ENCODE measurements at places on chromosomes 3 and 15. TPM values are rescaled to one million over a fixed set of nuclear protein-coding genes. Genes with fewer than 3 reads are reported as not detected.

- DNase-seq = no peak
- no peaks in the 10 kb centered on the region for H3K4me1 ChIP-seq
- no peak overlapping the region for H3K4me3 ChIP-seq
- no peak overlapping the region for H3K27ac ChIP-seq
- no peaks in the 10 kb centered on the region for H3K27me3 ChIP-seq
Measured at GRCh38 chr3:148439254-148439822, 258.4 kb upstream of the AGTR1 start.

GPR176 gene
- 4.2 TPM for total RNA-seq

- H3K27ac ChIP-seq = no peak overlapping the region
- peak; percentile 69 for DNase-seq
- no peaks in the 10 kb centered on the region for H3K36me3 ChIP-seq
- H3K4me3 ChIP-seq = peak overlapping the region; percentile 23
- H3K27me3 ChIP-seq = no peaks in the 10 kb centered on the region
Measured at GRCh38 chr3:121918779-121919483, 24.7 kb downstream of the SLC15A2 start.

GRCh38 chr3:40397912-40398311 is 10.9 kb downstream of the ENTPD3 start:
- H3K4me3 ChIP-seq = no peak overlapping the region
- no peak for DNase-seq
- no peaks in the 10 kb centered on the region for H3K27me3 ChIP-seq
- H3K27ac ChIP-seq = peak overlapping the region; percentile 57

GRCh38 chr15:94324835-94325767 is 93.7 kb downstream of the MCTP2 start:
- no peak overlapping the region for H3K27ac ChIP-seq
- H3K36me3 ChIP-seq = no peaks in the 10 kb centered on the region
- H3K4me3 ChIP-seq = no peak overlapping the region
- DNase-seq = no peak

- no peaks in the 10 kb centered on the region for H3K27me3 ChIP-seq
- DNase-seq = no peak
- H3K27ac ChIP-seq = no peak overlapping the region
- peaks cover 12% of the 10 kb centered on the region for H3K4me1 ChIP-seq
- H3K36me3 ChIP-seq = 0 out of 2 replicates have a peak, but pooled peaks cover 3% of the 10 kb centered on the region
- no peak overlapping the region for H3K4me3 ChIP-seq
Measured at GRCh38 chr3:99918715-99919114, 101.1 kb downstream of the CMSS1 start.

- H3K27ac ChIP-seq = no peak overlapping the region
- no peak for DNase-seq
- H3K4me3 ChIP-seq = no peak overlapping the region
Measured at GRCh38 chr3:136703429-136703828, 48.7 kb downstream of the STAG1 start.

DNA sequence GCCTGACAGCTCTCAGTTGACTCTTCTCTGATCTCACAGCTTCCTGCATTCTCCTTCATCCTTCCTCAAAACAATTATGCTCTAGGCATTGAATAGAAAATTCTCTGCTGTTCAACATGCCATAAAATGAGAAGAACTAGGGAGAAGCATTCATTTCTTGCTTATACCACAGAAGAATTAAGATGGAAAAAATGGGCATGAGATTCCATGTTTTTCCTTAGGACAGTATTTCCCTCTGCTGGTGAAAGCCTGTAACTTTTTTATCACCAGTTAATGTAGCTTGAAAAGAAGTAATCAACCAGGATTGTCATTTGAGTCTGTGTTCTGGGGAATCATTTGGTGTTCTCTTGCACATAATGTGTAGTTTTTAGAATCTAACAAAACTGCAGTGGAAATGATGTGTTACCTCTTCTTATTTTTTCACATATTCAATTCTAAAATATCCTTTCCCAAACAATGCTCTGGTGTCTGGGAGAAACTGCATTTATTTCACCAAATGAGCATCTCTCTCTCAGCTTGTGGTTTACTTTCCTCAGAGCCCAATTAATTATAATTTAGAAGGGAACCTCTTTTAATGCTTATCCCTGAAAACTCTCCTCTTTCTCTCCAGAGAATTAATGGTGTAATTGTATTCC is 92.8 kb upstream of the DCBLD2 start:
- H3K36me3 ChIP-seq = no peaks in the 10 kb centered on the region
- no peaks in the 10 kb centered on the region for H3K27me3 ChIP-seq
- no peak overlapping the region for H3K4me3 ChIP-seq
- no peaks in the 10 kb centered on the region for H3K4me1 ChIP-seq

FGF12 gene
- 10.9 TPM for total RNA-seq

LRRC3B gene
- not detected for total RNA-seq

Measured in PC-9 (cell line).